GM13976 (cell line): ENCODE measurements at places on chromosomes 2 and 18.
A peak's percentile ranks its signal among the peaks of the same experiment; 100 is the strongest.

DNA sequence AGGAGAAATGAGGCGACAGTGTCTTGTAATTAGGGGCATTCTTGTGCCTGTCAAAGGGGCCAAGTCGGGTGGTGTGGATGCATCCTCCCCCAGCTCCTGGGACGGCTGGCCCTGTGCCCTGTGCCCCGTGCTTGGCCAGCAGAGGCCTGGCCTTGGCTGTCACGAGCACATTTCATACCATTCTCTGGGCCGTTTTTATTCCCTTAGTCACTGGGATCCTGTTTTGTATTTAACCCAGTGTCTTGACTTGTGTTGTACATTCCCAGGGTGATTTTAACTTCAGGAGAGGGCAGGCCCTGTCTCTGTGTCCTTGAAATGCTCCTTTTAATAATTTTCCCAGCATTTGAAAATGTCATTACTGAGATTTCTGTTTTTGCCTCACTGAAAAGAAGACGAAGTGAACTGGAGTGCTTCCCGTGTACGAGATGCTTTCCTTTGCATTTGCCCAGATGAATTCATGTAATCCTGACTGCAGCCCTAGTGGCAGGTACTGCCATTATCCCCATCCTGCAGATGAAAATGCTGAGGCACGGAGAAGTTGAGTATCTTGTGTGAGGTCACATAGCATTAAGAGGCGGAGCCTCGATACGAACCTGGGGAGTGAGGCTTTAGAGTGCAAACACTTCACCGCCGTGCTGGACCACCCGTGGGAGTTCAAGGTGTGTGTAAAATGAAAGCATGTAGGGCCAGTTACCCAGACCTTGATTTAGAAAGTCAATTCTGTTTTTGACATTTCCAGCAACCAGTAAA is 57.0 kb downstream of the SH3RF3 start:
- no peak for DNase-seq

DNA sequence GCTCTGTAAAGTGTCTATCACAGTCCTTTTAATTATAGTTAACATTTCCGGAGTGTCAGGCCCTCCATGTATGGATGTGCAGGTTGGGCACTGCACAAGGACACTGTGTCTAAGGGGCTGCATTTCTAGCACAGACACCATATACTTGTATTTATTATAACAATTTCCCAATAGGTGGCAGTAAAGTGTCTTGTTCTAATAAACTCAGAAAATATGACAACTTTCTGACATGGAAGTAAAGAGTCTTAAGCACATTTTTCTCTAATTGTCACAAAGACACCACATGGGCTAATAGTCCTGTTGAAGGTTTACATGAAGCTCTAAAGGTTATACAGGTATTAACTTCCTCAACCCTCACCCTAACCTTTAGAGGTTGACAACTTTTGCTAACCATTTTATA is 156.6 kb downstream of the DYSF start:
- DNase-seq: no peak

GRCh38 chr2:239095460-239096081 is 247.7 kb downstream of the TWIST2 start:
- DNase-seq: no peak

- no peak for DNase-seq
Observed at GRCh38 chr2:121735518-121736074, 1.1 kb downstream of the NIFK start.

- no peak for DNase-seq
Observed at GRCh38 chr2:101879466-101879865, 112.3 kb upstream of the IL1R2 start.

GRCh38 chr2:68100189-68100588 is 37.4 kb upstream of the C1D start:
- no peak for DNase-seq

- no peak for DNase-seq
Observed at GRCh38 chr18:10846657-10847407, 302.5 kb downstream of the PIEZO2 start.

GRCh38 chr18:48913201-48913600 is 37.6 kb downstream of the SMAD7 start:
- DNase-seq: no peak

GRCh38 chr2:241461693-241462677 is 46.4 kb downstream of the STK25 start:
- DNase-seq: no peak

GRCh38 chr2:26492749-26493515 is 15.0 kb upstream of the OTOF start:
- DNase-seq: no peak

DNA sequence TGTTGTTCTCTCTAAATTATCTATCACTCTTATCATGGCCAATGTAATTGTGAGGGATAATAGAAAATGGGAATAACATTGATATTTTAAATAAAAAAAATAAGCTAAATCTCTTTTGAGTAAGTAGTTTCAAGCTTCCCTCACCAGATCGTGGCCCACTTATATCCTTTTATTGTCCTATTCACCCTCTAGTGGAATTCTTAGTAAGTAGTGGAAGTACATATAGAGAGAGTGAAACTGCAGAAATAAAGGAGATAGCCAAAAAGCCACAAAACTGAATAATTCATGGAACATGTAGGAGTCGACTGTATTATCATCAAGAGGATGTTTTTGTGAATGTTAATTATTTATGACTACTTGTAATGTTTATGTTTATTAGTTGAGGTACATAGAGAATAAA is 66.1 kb upstream of the DTNA start:
- no peak for DNase-seq

GRCh38 chr18:24019641-24020331 is 5.2 kb downstream of the TTC39C start:
- peak; percentile 64 for DNase-seq

- DNase-seq: no peak
Observed at GRCh38 chr2:2942906-2943305, 434.7 kb downstream of the EIPR1 start.

GRCh38 chr2:120174963-120175581 is 48.1 kb downstream of the TMEM185B start:
- DNase-seq: peak; percentile 54

- no peak for DNase-seq
Observed at GRCh38 chr2:144211826-144212225, 308.1 kb downstream of the ZEB2 start.

DNA sequence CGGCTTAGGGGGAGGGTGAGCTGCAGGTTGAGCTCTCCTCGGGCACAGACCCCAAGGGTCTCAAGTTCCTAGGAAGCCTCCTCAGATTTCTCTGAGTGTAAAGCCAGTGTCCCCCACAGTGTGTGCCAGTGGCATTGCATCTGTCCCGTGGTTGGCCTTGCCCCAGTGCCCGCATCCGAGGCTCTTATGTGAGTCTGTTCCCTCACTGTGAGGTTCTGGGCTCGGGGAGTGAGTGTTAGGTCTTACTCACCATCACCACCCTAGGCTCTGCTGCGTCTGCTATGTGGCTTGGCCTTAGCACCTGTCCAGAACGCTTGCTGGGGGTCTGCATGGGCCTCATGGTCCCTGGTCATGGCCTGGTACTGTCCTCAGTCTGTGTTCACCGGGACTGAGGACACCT is 88.7 kb upstream of the PXDN start:
- no peak for DNase-seq

DNA sequence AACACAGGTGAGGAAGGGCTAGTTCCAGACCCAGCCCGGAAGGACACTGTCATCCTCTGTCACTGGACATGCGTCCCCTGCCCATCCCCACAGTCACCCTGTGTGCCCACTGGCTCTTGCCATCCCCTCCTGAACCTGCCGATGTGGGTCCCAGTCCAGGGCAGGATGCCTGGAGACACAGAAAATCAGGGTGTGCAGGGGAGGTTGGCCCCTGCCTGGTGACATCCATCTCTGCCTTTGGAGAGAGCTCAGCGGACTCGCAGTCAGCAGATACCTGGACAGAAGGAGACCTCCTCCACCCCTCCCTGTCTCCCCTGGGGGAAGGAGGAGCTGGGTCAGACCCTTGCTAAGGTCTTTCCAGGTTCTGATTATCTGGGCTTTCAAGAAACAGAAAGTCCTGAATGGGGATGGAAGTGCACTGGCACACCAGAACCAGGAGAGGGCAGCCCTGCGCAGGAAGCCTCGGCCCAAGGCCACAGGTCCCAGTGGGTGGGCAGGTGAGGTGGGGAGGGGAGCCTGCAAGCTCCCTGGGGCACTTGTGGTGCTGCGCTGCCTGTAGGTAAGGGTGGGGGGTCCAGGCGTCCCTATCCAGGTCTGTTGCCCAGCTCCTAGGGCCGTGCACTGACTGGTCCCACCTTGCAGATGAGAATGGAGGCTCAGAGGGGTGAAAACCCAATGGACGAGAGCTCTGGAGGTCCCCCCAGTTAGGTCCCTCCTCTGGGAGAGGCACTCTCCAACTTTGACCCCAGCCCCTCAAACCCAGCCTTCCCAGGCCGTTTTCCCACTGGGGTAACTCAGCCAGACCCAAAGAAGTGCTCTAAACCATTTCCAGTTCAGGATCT is 9.7 kb upstream of the OTOS start:
- peak; percentile 85 for DNase-seq

- no peak for DNase-seq
Observed at GRCh38 chr2:128414351-128414750, 95.7 kb upstream of the HS6ST1 start.

DNA sequence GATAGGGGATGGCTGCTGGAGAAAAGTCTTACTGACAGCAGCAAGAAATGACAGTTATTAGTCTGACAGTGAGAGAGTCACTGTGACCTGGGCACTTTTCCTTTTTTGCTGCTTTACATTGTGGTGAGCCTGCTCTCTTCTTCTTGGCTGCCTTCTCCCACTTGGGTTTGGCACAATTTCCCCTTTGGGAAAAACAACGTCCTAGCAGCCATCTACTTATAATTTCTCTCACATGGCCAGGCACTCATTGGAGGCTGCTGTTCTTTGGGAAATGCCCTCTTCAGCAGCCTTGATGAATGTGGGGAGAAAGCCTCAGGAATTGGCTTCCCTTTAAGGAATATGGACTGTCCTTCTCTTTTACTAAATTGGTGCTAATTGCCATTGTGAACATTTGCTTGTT is 60.4 kb upstream of the SLC1A4 start:
- DNase-seq: no peak

- no peak for DNase-seq
Observed at GRCh38 chr18:2939317-2939716, 73.6 kb downstream of the LPIN2 start.

GRCh38 chr18:389658-390357 is 110.7 kb downstream of the COLEC12 start:
- no peak for DNase-seq

- no peak for DNase-seq
Observed at GRCh38 chr18:9557250-9557943, 57.0 kb downstream of the PPP4R1 start.

DNA sequence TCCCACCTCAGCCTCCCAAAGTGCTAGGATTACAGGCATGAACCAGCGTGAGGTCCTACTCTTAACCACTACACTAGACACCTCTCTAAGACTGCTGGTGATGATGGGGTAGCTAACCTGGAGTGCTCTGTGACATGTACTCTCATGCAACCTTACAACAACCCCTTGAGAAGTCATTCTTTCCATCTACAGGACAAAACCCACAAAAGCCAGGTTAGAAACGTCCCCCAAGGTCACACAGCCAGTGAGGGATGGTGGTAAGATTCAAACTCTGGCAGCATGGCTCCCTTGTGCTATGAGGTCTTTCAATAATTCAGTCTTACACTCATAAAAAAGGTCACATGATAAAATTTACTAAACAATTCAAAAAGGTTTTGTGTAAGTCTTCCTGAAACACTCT is 94.8 kb upstream of the SERTAD2 start:
- no peak for DNase-seq

- no peak for DNase-seq
Observed at GRCh38 chr2:240731178-240731545, 39.5 kb downstream of the AQP12A start.

DNA sequence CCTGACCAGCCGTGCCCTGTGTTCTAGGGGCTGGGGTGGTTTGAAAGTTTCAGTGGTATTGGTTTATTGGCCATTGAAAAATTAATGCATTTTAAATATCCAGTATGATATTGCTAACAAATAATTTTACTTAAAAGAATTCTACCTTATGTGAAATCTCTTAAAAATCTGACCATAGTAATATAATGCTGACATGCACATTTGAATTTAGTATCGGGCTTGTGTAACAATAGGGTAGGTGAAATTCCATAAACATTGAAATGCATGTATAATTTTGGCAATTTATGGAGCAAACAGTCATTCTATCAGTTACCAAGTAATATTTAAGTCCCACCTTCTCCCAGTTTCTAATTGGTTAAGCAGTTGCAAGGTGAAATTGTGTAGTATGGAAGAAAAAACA is 170.5 kb downstream of the DCDC2C start:
- no peak for DNase-seq

DNA sequence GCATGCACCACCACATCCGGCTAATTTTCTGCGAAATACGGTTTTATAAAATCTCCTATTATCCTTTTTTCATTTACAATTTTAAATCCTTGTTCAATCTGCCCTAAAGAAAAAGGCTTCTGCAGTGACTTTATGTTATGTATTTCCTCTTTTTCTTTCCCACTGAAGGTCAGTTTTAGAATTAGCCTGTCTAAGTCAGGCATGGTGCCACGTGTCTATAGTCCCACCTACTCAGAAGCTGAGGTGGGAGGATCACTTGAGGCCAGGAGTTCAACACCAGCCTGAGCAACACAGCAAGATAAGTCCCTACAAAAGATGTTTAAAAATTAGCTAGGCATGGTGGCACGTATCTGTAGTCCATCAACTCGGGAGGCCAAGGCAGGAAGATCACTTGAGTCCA is 39.8 kb upstream of the TNFRSF11A start:
- DNase-seq: no peak

DNA sequence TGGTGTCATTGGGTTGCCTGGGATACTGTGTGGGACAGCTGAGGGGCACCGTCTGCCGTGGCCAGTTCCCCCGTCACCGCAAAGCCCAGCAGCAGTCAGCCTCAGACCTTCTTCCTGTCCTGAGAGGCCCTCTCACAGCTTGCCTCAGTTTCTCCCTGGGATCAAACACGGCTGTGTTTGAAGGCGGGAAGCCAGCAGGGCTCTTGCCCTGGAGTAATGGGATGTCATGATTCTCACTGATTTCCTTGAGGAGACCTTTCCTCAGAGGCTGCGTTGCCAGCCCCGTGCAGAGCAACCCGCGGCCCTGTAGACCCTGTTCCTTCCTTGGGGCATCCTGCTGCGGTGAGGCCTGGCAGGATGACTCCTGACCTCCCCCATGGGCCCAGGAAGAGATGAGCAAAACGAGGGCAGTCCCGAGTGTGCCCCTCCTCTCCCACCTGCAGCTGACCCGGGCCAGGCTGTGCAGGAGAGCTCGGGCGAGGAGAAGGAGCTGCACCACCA is 13.9 kb upstream of the NFATC1 start:
- no peak for DNase-seq

GRCh38 chr2:45992021-45992740 is 305.0 kb upstream of the EPAS1 start:
- DNase-seq: no peak

GRCh38 chr2:185638771-185639170 is 99.8 kb upstream of the FSIP2 start:
- DNase-seq: no peak

GRCh38 chr18:9434122-9434701 is 41.1 kb upstream of the RALBP1 start:
- DNase-seq: peak; percentile 73

GRCh38 chr18:1653873-1654272 is 749.2 kb downstream of the ADCYAP1 start:
- no peak for DNase-seq
